ENCODE measurements at places on chromosomes 13 and 19. TPM values are rescaled to one million over a fixed set of nuclear protein-coding genes. Genes with fewer than 3 reads are reported as not detected.

GRCh38 chr13:112871742-112872141 lies 97.3 kb upstream of the MCF2L start:
- DNase-seq = no peak

DNA sequence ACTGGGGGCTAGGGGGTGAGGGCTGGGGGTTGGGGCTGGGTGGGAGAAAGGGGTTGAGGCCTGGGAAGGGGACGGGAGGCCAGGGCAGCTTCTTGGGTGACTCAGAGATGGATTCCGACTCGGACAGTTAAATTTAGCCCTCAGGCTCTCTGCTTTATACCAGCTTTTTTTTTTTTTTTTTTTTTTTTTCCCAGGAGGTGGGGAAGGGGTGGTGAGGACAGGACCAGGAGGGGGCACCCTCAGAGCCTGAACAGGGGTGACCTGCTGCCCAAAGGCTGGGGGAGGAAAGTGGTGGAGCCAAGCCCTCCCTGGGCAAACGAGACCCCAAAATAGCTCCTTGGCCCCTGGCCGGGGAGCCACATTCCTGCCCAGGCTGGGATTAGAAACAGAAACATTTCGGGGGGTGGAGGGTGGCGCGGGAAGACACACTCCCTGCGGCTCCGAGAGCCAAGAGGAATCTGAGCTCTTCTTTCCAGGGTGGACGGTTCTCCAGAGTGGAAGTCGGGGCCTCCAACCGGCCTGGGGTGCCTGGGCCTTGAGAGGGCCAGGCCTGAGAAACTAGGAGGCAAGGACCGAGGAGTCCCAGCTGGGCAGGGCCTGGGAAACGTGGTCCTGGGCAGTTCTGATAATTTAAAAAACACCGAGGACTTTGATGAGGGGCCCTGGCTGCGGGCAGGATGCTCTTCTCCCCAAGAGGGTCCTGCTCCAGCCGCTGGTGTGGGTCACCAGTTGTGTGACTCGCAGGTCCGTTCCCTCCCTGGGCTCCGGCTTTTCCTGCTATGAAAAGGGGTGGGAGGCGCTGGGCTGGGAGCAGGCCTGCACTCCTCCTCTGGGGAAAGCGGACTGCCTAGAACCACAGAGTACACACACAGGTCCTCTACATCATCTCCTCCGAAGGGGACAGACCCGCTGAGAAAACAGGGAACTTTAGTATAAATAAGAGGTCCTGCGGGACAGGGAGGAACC lies 813 bp upstream of the DMPK start:
- DNase-seq = no peak

- DNase-seq = no peak
Measured at GRCh38 chr19:50415661-50416033, 3.1 kb upstream of the SPIB start.

DNA sequence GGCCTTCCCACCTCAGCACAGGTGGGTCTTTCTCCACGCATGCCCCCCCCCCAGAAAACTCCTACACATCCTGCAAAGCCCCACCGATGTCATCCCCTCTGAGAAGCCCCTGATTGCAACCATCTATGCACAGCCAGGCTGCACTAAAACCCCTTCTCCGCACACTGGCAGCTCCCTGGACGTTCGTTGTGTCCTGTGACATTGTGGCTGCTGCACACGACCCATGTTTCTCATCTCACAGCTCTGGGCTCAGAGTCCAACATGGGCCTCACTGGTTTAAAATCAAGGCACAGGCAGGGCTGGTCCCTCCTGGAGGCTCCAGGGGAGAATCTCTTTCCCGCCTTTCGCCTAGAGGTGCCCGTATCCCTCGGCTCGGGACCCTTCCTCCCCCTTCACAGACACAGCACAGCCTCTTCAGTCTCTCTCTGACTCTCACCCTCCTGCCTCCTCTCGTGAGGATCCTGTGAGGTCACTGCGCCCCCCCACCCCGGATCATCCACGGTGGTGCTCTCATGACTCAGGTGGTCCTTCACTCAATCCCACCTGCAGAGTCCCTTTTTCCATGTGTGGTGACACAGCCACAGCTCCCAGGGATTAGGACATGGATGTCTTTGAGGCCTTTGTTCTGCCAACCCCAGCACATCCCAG lies 71.2 kb downstream of the GADD45B start:
- no peak for DNase-seq

DNA sequence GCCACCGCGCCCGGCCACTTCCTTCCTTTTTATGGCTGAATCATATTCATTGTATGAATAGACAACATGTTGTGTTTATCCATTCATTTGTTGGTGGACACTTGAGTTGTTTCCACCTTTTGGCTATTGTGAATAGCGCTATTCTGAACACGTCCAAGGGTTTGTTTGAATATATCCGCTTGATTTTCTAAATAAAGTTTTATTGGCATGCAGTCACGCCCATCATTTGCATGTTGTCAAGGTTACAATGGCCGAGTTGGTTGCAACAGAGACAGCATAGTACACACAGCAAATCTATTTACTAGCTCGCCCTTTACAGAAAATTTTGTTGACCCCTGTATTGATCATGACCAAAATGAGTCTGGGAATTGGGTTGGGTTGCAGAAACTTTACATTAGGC lies 43.5 kb downstream of the COLGALT1 start:
- DNase-seq = no peak

GRCh38 chr13:109160887-109161669 lies 531.7 kb downstream of the MYO16 start:
- no peak for DNase-seq

DNA sequence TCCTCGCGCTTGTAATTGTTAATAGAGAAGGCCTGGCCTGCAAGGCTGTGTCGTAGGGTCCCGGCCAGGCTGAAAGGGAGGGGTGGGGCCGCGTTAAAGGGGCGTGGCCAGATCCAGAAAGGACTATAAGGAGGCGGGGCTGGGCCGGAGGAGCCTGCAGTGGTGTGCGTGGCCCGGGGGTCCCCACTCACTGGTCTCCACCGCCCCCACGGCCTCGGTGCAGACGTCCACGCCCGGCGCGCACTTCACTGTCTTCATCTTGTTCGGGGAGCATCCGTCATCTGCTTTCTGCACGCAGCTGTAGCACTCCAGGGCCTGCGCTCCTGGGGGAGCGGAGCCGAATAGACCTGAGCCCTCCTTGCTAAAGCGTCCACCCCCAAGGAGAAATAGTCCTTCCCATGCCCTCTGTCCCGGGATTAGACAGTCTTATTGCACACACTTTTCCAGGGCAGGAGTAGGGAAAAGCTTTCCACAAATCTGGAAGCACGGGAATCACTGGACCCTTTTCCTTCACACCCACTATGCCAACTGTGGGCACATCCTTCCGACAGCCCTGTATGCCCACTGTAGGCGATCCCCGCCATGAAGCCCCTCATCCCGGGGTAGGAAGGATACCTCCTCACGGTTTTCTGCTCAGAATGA lies 1.2 kb downstream of the LYPD3 start:
- no peak for DNase-seq

GRCh38 chr13:55816976-55817601 lies 1323.6 kb upstream of the PRR20A start:
- DNase-seq = no peak

GRCh38 chr19:38216785-38217641 lies 7.0 kb downstream of the DPF1 start:
- no peak for DNase-seq

DNA sequence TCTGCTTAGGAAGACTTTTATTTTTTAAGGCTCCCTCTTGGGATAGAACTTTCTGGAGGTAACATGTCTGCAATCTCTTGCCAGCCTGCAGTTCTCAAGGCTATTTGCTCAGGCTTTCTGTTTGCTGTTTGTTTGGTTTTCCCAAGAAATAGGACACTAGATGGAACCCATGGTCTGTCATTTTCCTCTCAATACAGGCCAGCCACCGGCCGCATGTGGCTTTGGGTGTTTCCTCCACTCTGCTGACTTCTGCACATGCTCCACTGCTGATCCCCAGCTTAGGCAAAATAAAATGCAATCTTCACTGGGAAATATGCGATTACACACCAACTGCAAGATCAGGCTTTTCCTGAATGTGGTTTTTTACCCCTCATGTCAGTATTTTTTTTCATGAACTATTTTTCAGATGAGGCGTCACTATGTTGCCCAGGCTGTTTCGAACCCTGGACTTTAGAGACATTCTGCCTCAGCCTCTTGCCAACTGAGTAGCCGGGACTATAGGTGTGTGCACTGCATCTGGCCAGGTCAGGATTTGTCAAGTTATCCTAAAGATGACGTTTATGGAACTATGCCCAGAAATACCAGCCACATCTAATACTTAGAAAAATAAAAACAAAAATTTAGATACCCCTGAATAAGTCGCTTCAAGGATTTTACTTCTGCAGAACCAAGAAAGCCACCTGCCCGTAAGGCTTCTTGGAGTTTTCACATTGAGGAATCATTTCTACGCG lies 94.3 kb upstream of the PABPC3 start:
- no peak for DNase-seq

DNA sequence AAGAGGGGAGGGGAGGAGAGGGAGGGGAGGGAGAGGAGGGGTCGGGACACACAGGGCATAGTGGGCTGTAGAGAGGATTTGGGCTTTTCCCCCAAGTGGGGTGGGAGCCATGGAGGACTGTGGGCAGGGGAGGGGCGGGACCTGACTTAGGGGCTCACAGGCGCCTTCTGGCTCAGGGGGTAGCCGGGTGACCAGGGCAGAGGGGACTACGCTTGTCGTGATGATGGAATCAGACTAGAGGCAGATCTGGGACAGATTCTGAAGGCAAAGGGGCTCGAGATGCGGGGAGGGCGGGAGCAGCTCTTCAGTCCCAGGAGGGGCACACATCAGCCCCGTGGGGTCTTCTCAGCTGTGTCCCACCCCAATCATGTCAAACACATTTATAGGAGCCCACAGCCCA lies 13.5 kb downstream of the NDUFA11 start:
- no peak for DNase-seq

GRIN3B gene
- 0.03 TPM for total RNA-seq

KCNRG gene
- 2.3 TPM for total RNA-seq

PEX11G gene
- not detected for total RNA-seq

ALKBH7 gene
- total RNA-seq = 20.3 TPM

SERPINE3 gene
- not detected for total RNA-seq

Measured in HT1080 (cell line).